Activated CD4-positive, alpha-beta T cell treated with anti-CD3 and anti-CD28 coated beads for 1 hour (primary cell): ENCODE measurements at places on chromosomes 5 and 9.

GRCh38 chr9:133807818-133808217 lies 69.7 kb upstream of the SARDH start:
- DNase-seq = no peak

GRCh38 chr9:33676746-33677505 lies 118.4 kb upstream of the PRSS3 start:
- no peak for DNase-seq

DNA sequence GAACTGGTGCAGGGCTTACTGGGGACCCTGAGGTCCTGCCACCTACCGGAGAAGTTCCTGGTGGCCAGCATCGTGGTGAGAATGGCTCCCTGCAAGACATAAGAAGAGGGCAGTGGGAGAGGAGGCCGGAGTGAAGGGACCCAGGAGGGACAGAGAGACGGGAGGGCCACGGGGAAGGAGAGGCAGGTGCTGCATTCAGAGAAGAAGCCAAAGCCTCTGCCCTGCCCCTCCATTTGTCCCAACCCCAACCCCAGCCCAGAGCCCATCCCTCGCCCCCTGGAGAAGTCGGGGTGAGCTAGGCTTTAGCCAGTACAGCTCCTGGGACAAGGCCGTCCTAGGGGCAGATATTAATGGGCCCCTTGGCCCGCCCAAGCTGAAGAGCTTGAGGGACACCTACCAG lies 41.8 kb downstream of the CAMK2A start:
- no peak for DNase-seq

DNA sequence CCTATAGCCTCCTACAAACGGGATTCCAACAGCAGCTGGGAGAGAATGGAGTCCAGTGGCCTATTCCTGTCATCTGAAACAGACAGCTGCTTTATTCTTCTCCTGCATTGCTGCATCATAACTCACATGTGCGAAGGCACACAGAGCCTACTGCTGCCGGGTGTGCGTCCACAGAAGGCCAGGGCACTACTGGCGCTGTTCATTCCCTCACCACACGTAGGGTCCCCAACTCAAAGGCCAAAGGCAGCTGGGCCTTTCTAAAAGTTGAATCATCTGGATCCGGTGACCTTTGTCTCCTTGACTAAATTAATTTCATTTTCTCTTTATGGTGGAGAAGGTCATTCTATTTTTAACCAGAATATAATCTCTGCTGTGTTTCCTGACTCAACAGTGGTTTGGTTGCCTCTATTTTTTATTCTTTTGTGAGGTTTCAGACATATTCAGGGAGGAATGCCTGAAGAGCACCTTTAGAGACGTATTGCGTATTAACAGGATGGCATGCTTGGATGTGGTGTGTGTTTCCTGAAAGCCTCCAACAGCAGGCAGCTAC lies 10.8 kb upstream of the SPATA24 start:
- DNase-seq = no peak

DNA sequence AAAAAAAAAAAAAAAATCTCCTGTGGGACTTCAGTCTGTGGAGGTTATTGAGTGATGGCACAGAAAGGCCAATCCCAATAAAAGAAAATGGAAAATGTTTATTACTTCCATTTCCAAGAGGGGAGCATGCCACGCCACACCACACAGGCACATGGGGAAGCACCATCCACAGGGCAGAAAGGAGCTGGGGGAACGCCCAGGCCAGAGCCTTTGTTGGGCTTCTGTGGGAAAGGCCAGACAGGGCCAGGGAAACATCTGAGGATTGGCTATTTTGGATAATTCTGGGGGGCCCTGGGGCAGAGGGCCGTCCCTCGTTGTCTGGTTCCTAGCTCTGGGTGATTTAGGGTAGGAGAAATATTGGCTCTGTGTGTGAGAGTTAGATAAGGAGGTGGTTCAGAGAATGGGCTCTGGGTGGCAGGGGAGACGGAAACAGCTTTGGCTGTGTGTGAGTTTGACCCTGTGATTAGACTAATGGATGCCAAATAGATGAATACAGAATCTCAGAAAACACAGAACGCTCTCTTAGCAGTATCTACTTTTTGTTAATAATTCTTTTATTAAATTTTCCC lies 49.0 kb upstream of the ABL1 start:
- DNase-seq = no peak
